Neural crest cell (in vitro differentiated cells): ENCODE measurements at places on chromosomes 12 and 14. TPM values are rescaled to one million over a fixed set of nuclear protein-coding genes. Genes with fewer than 3 reads are reported as not detected.

- no peaks in the 10 kb centered on the region for H3K27me3 ChIP-seq
- no peak overlapping the region for H3K27ac ChIP-seq
- no peak for DNase-seq
- no peaks in the 10 kb centered on the region for H3K36me3 ChIP-seq
Observed at GRCh38 chr12:79413796-79414195, 277.0 kb downstream of the PAWR start.

- H3K36me3 ChIP-seq, result no peaks in the 10 kb centered on the region
- H3K27me3 ChIP-seq, result peaks cover 8% of the 10 kb centered on the region
- no peak for DNase-seq
Observed at GRCh38 chr14:100715332-100715731, 11.4 kb upstream of the DLK1 start.

ARHGAP9 gene
- 0.56 and 1.0 TPM in 2 replicates for total RNA-seq

TBX5 gene
- not detected in 2 replicates for total RNA-seq

DNA sequence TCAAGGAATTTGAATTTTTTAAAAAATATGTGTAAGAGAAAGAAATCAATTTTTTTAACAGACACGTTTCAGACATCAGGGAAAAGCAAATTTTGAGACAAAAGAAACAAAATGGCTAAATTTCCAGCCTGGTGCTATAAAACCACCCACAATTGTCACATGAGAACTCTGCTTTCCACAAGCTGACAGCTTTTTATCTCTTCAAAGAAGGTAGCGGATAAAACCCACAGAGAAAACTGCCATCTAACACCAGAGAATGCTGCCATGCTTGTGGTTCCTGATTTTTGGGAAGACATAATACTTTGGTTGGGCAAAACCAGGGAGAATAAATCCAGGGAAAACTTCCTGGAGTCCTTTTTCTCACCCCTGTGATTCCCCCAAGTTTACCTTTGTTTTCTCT lies 10.3 kb upstream of the ITPR2 start:
- H3K4me3 ChIP-seq, result no peak overlapping the region
- H3K36me3 ChIP-seq, result peaks cover 2% of the 10 kb centered on the region
- no peak overlapping the region for H3K27ac ChIP-seq
- H3K4me1 ChIP-seq, result no peaks in the 10 kb centered on the region

DNA sequence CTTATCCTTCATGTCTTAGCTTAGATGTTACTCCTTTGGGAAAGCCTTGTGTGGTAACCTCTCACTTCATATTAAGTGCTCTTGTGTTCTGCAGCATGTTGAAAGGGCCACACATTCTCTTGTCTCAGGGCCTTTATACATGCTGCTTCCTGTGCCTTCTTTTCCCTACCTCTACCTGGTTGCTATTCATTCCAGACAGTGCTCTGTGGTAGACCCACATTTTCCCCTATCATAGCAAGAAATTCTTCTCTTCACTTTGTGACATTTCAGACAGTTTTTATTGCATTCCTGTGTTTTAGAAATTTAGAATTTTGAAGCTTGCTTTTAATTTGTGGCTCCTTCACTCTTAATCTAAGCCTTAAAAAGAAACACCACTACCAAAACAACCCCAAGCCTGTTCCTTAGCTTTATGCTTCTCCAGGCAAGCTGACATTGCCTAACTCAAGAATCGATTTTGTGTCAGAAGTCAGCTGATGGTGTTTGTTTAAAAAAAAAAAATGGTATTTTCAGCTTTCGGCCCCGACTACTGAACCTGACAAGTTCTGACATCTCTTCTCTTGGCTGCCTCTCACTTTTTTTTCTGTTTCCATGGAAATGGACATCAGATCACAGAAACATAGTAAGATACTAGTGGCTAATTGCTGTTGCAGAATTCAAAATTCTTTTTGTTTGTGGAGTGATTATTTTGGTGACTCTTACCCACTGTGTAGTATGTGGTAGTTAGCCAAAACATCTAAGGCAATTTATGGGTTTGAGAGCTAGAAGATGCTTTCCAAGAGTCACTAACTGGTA lies 156.3 kb downstream of the NUBPL start:
- DNase-seq, result no peak
- H3K27me3 ChIP-seq, result no peaks in the 10 kb centered on the region
- no peak overlapping the region for H3K4me3 ChIP-seq
- H3K36me3 ChIP-seq, result peaks cover 16% of the 10 kb centered on the region
- H3K4me1 ChIP-seq, result peaks cover 8% of the 10 kb centered on the region

GRCh38 chr12:33012226-33012625 lies 115.6 kb upstream of the PKP2 start:
- peaks cover 8% of the 10 kb centered on the region for H3K27me3 ChIP-seq
- DNase-seq, result no peak
- H3K36me3 ChIP-seq, result peaks cover 5% of the 10 kb centered on the region
- no peaks in the 10 kb centered on the region for H3K4me1 ChIP-seq
- H3K4me3 ChIP-seq, result no peak overlapping the region
- no peak overlapping the region for H3K27ac ChIP-seq

- no peaks in the 10 kb centered on the region for H3K27me3 ChIP-seq
- H3K4me3 ChIP-seq, result no peak overlapping the region
- no peak for DNase-seq
- no peaks in the 10 kb centered on the region for H3K36me3 ChIP-seq
- no peak overlapping the region for H3K27ac ChIP-seq
Observed at GRCh38 chr12:101925361-101925760, 48.0 kb downstream of the DRAM1 start.

DAO gene
- total RNA-seq, result not detected in 2 replicates

DNA sequence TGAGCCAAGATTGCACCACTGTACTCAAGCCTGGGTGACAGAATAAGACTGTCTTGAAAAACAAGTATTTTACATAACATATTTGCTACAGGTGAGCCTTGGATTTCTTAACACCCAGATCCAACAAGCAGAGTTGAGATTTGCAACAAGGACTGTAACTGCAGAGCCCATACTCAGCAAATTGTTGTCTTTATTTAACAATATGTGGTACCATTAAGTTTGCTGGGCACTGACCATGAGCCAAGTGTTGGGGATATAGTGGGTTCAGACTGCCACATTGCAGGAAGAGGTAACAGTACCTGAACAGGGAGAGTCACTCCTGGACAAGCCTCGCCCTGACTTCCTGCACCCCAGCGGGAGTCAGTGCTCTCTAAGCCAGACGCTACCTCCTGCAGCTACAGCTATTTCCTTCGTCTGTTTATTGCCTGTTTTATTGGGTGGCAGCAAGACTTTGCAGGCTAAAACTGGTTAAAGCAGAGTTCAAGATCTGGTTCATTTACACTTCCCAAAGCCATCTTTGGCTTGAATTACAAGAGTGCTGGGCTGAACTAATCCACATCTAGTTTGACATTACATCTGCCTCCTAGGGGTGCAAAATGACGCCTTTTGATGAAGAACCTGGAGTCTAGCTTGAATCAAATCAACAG lies 12.5 kb downstream of the AHSA1 start:
- no peak overlapping the region for H3K27ac ChIP-seq
- no peak overlapping the region for H3K4me3 ChIP-seq
- H3K4me1 ChIP-seq, result peaks cover 5% of the 10 kb centered on the region
- H3K36me3 ChIP-seq, result peaks cover 10% of the 10 kb centered on the region

GRCh38 chr14:99244367-99244901 lies 27.6 kb downstream of the BCL11B start:
- H3K4me1 ChIP-seq, result peaks cover 20% of the 10 kb centered on the region
- H3K4me3 ChIP-seq, result peak overlapping the region; percentile 70
- H3K27ac ChIP-seq, result no peak overlapping the region
- no peak for DNase-seq

DNA sequence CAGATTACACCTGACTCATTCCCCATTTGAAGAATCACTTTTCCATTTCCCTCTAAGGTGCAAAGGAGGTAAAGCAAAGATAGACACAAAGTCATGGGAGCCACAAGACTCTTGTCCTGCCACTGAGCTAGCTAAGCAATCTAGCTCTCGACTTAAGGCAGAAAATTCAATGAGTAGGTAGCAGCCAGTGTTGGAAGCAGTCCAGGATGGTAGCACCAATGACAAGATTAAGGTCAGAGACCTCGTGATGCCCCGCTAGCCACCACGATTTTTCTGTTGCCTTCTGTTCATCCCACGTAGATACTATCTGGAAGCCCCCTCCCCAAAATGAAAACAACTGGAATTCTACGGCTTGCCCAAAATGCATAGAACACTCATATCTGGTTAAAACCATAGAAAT lies 1.4 kb downstream of the VAMP1 start:
- DNase-seq, result no peak
- H3K27ac ChIP-seq, result no peak overlapping the region
- H3K27me3 ChIP-seq, result no peaks in the 10 kb centered on the region

DCN gene
- 17.9 and 19.6 TPM in 2 replicates for total RNA-seq
